ENCODE measurements at places on chromosomes 11 and 22.

- no peak for DNase-seq
Measured at GRCh38 chr22:37267661-37268413, 14.5 kb upstream of the CYTH4 start.

- DNase-seq: peak; percentile 70
Measured at GRCh38 chr11:61947486-61948210, 2.5 kb upstream of the BEST1 start.

GRCh38 chr11:33015621-33016551 is at the start of gene DEPDC7:
DEPDC7 (plus strand) TSS chr11:33015878; CDS start chr11:33015956, 78 bp downstream.
- DNase-seq: no peak

DNA sequence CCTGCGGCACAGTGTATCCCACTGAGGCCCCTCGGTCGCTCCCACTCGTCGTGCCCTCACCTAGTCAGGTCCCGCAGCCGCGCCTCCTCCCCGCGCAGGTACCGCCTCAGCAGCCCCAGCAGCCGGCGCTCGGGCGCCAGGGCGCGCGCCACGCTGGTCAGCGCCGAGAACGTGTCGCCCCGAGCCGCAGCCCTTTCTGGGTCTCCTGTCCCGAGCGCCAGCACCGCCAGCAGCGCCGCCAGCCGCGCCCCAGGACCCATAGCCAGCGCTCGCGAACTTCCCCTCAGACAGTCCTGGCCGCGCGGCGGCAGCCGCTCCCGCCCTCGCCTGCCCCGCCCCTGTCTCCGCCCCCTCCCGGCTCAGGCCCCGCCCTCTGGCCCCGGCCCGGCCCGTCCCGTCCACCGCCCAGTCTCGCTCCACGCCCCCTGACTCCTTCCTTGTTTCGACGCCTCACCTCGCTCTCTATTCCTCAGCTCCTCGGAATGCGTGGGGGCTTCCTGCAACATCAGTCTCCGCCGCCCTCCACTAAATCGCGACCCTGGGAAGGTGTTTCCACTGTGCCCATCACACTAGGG is at the start of gene P4HA3:
P4HA3 (minus strand) TSS at position 289 of the 575 bp plus-strand sequence; CDS start at position 260, 29 bp downstream.
- DNase-seq: no peak

DNA sequence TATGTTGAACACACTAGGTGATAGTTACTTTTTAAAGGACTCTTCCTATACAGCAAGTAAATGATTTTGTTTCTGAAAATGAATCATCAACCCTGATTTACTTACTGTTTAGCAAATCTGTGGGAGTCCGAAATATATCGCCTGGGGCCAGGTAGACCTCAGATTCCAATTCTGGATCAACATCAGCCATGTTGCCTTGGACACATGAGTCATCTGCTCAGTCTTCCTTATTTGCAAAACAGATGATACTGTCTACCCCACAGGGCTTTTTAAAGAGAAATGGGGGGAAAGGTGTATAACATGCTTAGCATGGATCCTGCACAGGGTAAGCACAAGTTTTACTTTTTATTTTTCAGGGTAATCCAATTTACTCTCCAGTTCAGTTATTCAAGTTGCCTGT is 324.2 kb downstream of the TENM4 start:
- DNase-seq: no peak

GRCh38 chr11:130786586-130786985 is 129.7 kb downstream of the SNX19 start:
- no peak for DNase-seq

GRCh38 chr11:124796312-124796711 is 3.9 kb downstream of the MSANTD2 start:
- DNase-seq: no peak

GRCh38 chr11:75514596-75514995 is 11.1 kb downstream of the GDPD5 start:
- no peak for DNase-seq

GRCh38 chr22:44269117-44269498 is 43.6 kb downstream of the SHISAL1 start:
- no peak for DNase-seq

DNA sequence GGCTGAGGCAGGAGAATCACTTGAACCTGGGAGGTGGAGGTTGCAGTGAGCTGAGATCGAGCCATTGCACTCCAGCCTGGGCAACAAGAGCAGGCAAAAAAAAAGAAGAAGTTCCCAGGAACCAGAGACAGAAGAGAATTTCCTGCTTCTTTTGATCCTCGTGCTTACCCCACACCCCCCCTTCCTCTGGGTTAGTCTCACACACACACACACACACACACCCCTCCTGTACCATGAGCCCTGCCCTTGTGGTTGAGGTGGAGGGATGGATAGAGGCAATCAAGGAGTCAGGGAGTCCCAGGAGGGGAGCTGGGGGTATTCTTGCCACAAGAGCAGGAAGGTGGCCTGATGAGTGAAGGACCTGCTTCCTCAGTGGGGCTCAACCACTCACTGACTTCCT is 4.1 kb upstream of the UBE2L6 start:
- DNase-seq: no peak

GRCh38 chr11:95119361-95120060 is 29.9 kb downstream of the ENDOD1 start:
- no peak for DNase-seq

DNA sequence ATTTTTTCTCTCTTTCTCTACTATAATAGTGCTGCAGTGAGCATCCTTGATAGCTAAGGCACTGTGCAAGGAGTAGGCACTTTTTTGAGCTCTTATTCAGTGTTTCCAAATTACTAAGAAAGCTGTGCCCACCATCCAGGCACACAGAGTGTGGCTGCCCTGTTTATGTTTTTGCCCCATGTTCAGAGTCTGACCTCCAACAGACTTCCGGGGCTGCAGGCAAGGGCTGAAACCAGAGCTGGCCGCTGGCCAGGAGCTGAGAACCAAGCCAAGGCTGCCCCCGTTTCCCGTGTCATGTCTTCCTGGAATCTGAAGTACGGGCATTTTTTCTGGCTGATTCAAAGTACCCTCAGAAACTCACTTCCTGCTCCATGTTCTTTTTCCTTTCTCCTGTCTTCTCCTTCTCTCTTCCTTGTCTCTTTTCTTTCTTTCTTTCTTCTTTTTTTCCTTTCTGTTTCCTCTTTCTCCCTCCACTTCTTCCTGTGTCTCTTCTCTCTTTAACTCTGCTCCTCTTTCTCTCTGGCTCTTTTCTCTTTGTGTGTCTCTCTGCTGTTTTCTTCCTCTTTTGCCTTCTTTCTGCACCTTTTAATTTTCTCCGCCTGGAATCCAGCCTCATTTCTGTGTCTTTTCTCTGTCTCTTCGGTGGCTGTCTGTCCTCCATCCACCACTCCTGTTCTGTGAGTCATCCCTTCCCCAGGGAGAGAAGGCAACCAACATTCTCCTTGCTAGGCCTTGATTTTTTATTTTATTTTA is 17.0 kb upstream of the KCTD14 start:
- peak; percentile 46 for DNase-seq

DNA sequence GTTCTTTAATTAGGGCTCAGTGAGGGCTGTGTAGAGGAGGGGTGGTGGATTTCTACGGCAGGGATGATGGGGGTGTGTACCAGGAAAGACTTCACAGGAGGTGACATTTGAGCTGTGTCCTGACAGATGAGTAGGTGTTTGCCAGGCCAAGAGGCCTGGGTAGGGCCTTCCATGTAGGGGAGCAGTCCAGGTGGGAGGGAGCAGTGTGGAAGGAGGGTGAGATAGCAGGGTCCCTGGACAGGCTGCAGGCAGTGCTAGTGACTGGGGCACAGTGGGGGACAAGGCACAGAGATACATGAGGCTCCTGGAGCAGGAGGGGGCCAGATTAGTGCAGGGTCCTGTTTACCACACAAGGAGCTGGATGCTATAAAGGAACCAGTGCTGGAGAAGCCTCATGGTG is 147.9 kb upstream of the CADM1 start:
- DNase-seq: no peak

GRCh38 chr11:9762531-9762930 is 98.7 kb downstream of the SWAP70 start:
- DNase-seq: no peak

DNA sequence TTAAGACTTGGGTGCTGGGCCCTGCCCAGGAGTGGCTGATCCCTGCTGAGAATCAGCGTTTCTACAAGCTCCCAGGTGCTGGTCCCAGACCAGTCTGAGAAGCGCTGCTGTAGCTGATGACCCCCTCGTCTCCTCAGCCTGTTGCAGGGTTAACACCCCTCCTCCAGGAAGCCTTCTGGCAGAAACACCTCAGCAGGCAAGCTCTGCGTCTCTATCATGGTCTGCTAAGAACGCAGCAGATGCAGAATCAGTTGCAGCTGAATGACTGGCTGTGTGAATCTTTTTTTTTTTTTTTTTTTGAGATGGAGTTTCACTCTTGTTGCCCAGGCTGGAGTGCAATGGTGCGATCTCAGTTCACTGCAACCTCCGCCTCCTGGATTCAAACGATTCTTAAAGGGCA is 132.5 kb downstream of the CACNA1I start:
- no peak for DNase-seq

DNA sequence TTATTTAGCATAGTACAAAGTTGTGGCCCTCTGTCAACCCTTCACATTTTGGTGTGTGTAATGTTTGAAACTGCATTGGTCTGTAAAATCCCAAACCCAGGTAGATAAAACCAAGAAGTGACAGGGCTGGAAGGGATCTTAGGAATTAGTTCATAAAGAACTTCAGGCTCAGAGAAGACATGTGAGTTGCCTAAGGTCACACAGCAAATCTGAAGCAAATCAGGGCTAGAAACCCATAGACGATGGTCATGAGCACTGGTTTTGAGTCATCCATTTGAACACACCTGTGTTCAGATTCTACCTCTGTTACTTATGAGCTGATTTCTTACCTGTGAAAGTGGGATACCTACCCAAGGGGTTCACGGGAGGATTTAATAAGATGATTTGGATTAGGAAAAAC is 107.1 kb downstream of the PTPRJ start:
- DNase-seq: no peak

GRCh38 chr11:111982019-111982464 is 43.2 kb upstream of the DLAT start:
- DNase-seq: no peak

- no peak for DNase-seq
Measured at GRCh38 chr11:41497974-41498373, 38.5 kb upstream of the LRRC4C start.

DNA sequence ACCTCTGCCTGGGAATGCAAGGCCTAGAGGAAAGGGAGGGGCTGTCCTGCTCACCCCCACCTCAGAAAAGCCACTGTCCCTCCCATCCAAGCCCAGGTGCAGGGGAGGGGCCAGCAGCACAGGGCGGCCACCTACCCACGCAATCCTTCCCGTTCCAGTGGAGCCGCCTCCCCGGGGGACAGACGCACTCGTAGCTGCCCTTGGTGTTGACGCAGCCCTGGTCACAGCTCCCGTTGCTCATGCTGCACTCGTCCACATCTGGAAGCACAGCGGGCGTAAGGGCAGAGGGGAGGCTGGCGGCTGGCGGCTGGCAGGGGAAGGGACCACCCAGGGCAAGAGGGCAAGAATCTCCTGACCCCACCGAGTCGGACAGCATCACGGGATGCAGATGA is 40.3 kb upstream of the TTLL12 start:
- DNase-seq: no peak

- DNase-seq: no peak
Measured at GRCh38 chr11:70463478-70464255, 65.3 kb downstream of the CTTN start.

DNA sequence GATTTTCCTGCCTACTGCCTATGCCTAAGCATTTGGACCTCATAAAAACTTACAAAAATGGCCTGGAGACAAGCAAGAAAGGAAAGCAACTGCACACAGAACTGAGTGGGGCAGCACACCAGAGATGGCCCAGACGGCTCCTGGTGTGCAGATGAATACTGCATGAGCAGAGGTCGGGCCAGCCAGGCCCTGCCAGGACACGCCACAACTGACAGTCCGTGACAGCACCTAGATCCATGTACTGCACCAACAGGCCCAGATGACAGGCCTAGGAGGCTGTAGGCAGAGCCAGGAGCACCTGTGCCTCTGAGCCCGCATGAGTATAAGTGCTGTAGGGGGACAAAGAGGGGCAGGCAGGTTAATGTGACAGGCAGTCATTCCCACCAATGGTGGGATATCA is 160.2 kb downstream of the IGLL1 start:
- DNase-seq: no peak

- no peak for DNase-seq
Measured at GRCh38 chr11:125079151-125079877, 16.2 kb downstream of the SLC37A2 start.

GRCh38 chr11:43116071-43116470 is 195.7 kb upstream of the API5 start:
- DNase-seq: no peak

DNA sequence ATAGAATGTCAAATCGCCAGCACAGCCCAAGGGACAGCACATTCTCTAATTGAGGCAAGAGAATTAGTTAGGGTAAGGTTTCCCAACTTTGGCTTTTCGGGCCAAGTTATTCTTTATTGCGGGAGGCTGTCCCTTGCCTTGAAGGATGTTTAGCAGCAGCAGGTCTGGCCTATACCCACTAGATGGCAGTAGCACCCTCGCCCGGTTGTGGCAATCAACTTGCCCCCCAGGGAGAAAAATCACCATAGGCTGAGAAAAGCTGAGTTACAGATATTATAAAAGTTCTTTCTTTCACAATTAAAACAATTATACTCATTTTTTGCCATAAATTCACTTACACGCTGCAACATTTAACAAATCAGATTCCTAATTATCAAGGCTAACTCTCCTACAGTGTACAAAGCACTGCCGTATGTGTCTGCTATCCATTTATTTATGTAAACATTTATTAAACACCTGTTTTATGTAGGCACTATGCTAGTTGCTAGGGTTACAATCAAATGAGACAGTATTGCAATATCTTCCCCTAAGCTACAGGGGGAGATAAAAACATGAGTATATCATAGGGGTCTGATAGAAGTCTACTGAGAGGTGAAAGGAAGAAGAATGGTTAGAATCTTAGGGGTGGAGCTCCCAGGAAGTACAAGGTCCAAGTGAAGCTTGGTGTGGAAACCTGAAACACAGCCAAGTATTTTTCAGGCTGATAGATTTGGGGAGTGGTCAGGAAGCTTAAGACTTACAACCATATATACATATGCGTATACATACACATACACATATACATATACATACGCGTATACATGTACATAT is 452.3 kb downstream of the RAB38 start:
- DNase-seq: peak; percentile 5

DNA sequence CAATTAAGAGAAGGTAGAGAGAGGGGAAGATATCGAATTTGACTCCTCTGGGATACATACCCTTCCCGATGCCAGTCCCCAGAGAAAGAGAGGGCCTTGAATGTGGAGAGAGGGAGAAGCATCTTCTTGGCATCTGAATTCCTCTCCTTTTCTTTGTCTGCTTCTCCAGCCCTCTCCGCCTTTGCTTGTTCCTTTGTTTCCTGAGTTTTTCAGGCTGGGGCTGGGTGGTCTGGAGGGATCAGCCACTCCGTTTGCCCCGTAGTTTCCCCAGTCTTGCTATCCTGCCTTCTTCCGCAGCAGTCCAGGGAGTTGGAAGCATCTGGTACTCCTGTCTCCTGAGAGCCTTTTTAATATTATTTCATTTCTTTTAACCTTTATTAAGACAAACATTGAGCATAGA is 107.1 kb upstream of the CADM1 start:
- DNase-seq: no peak

DNA sequence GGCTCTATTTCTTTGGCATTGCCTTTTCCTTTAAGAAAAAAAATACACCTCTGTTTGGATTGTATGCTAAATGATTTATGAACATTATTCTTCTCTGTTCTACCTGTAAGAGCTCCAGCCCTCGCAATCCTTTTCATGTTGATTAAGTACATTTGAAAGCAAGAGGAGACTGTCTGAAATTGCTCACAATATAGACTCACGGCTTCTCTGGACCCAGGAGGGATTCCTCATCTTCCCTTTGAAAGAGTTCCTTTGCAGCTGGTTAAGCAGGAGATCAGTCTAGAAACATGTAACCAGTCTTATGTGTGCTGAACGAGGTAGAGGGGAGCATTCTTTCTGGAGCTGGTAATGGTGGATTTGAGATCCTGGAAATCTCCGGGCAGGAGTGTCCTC is 47.4 kb downstream of the PKNOX2 start:
- no peak for DNase-seq

Data from AG09309 (cell line).